ENCODE measurements at places on chromosomes 3 and 15.
A peak's percentile ranks its signal among the peaks of the same experiment; 100 is the strongest.

GRCh38 chr3:90091549-90091948, 984.1 kb downstream of the EPHA3 start:
- no peak for DNase-seq

GRCh38 chr3:147864754-147865354, 455.7 kb downstream of the ZIC1 start:
- no peak for DNase-seq

DNA sequence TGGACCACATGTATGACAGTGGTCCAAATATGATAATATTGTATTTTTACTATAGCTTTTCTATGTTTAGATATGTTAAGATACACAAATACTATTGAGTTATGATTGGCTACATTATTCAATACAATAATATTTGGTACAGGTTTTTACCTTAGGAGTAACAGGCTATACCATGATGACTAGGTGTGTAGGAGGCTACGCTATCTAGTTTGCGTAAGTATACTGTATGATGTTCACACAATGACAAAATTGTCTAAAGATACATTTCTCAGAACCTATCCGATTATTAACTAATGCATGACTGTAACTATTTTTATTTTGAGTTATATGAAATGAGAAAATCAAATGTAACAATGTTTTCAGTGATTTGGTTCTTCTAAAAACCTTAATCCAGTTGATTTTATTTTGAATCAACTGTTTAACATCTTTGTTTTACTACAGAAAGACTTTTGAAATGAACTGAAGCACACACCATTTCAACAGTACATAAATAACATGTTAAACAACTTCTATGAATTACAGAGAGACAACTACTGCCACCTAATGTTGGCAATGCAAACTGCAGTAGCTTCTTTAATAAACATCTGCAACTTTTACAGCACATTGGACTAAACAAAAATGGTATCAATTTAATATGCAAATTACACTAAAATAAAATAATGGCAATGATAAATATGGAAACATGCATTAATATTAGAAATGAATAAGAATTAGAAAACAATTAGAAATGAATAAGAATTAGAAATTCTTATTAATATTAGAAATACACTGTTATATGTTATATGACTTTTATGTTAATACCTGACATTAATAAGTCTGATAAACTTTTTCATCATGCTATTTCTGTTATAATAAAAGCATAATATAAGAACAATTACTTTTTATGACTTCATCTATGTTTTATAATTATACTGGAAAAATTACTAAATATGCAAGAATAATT, 255.7 kb downstream of the MBNL1 start:
- peak; percentile 9 for DNase-seq

DNA sequence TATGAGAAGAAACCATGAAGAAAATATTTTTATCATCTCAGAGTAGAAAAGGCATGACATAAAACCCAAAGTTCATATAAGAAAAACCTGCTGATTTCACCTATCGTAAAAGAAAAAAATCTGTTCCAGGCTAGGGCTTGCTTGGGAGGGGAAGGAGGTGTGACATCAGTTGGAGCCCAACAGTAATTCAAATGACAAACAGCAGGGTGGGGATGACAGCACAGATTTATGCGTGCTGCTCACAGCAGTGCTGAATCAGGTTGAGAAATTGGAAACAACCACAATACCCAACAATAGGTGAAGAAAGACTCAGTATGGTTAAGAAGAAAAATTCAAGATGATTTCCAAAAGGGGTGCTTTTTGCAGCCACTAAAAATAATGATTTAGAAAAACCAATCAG, 172.4 kb downstream of the PDE8A start:
- no peak for DNase-seq

- no peak for DNase-seq
Measured at GRCh38 chr15:58856086-58856485, 77.4 kb downstream of the SLTM start.

DNA sequence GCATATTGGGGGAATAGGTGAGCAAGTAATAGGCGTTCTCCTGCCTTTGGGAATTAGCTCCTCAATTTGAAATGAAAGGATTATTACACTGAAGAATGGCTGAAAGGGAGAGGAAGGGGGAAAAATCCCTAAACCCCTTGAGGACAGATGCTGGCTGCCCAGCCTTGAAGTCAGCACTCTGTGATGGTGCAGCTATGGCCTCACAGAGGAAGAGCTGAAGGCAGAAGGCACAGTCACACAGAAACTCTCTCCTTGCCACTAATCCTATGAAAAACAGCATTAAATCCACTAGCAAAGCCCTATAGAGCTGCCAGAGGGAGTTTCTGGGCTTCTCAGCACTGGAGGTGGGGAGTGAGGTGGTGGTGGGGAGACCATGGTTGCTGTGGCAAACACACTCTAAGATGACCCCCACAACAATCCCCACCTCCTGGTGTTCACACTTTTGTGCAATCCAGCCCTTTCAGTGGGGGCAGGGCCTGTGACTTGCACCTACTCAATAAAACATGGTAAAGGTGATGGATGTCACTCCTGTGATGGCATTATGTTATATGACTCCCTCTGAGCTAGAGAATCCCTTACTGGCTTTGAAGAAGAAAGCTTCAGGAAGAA, 101.2 kb downstream of the RFTN1 start:
- no peak for DNase-seq

Data from kidney epithelial cell (primary cell).